Left renal pelvis (tissue), 4 donors: ENCODE measurements at places on chromosomes 2 and 18.

GRCh38 chr2:42839809-42840501 lies 47.6 kb upstream of the HAAO start:
- DNase-seq, result no peak

- DNase-seq, result no peak
Observed at GRCh38 chr2:15554525-15555218, 6.5 kb downstream of the NBAS start.

DNA sequence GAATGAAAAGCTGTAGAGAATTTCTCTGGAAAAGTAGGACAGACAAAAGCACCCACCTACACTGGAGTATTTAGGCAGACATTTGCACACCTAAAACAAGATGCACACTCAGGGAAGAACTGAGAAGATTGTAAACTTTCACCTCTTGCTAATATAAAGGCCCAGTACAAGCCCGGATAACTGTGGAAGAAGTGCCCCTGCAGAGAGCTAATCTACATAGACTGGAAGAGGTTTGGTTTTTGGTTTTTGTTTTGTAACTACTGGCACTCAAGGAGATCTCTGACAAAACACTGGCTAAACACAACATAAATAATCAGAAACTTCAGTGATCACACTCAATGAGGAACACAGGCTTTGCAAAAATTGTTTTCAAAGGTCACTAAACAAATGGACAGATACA lies 782.2 kb upstream of the SLC8A1 start:
- no peak for DNase-seq

- DNase-seq, result no peak
Observed at GRCh38 chr18:70293166-70293565, 4.3 kb downstream of the SOCS6 start.

GRCh38 chr2:6168485-6168884 lies 476.3 kb downstream of the SOX11 start:
- DNase-seq, result no peak

GRCh38 chr2:105518897-105519296 lies 120.0 kb upstream of the FHL2 start:
- no peak for DNase-seq

DNA sequence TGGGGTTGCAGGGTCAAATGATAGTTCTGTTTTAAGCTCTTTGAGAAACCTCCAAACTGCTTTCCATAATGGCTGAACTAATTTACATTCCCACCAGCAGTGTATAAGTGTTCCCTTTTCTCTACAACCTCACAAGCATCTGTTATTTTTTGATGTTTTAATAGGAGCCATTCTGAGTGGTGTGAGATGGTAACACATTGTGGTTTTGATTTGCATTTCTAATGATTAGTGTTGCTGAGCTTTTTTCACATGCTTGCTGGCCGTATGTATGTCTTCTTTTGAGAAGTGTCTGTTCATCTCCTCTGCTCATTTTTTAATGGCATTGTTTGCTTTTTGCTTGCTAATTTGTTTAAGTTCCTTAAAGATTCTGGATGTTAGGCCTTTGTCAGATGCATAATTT lies 107.7 kb downstream of the PDE11A start:
- DNase-seq, result no peak

- DNase-seq, result no peak
Observed at GRCh38 chr2:88615822-88616221, 11.4 kb downstream of the EIF2AK3 start.

DNA sequence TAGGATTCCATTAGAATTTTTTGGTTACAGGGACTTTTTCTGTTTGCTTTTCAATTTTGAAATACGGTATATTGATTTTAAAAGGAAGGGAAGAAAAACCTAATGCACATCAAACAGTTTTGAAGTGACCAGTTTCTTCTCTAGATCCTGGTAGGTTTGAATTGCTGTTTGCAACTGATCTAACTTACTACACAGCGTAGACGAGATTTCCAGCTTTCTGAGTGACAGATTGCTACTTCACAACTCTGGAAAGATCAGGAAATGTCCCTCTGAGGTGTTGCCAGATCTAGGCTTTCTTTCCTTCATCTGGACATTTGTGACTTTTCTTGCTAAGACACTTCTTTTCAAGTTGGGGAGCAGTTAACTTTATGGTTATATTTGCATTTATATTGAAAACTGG lies 112.2 kb downstream of the DIS3L2 start:
- DNase-seq, result no peak

GRCh38 chr2:48445091-48445725 lies 84.7 kb upstream of the STON1 start:
- no peak for DNase-seq

DNA sequence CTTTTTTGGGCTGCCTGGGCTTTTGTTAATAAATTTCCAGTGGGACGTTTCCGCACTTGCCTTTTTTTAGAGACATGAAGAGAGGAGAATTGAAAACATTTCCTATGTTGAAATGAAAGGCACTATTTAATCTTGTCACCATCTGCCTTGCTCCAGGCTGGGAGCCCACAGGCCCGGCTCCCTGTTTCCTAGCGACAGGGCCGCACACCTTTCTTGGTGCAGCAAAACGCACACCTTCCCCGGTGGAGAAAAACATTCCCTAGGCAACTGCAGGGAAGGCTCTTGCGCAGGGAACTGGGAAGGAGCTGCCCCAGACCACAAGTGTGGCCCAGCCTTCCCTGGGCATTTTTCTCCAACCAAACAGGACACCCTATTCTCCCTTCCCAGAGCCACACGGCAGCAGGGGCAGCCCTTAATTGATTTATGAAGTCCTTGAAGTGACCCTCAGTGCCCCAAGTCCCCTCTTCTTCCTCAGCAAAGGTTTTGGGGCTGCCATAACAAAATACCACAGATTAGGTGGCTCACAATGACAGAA lies 132.9 kb upstream of the MSH6 start:
- no peak for DNase-seq

- DNase-seq, result no peak
Observed at GRCh38 chr2:238894950-238895298, 47.0 kb downstream of the TWIST2 start.

DNA sequence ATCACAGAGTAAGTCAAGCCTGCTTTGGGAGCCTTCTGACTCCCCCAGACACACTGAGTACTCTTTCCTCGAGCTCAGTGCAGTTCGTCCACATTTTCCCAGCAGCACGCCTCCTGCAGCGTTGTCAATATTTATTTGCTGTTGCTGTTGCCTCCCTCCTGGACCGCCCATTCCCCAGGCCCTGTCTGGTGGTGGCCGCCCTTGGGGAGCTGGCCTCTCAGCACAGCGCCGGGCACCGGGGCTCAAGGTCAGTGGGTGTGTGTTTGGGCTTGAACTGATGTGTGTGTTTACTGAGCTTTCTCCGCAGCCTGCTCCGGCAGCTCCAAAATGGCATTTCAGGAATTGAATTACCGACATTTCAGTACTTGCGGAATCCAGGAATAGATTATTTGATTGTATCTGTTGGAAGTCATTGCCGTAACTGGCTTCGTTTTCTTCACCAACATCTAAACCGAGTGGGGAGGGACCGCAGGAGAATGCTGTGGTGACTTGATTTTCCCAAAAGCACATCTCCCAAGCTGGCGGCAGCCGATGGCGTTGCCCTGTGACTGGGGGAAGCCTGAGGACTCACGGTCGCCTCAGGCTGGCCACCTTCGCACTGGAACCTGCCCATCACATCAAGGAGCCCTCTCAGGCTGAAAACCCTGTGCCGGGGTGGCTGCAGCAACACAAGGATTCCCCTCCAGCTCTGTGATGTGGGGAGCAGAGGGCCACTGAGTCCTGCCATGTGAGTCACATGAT lies 66.0 kb downstream of the HPCAL1 start:
- DNase-seq, result no peak

GRCh38 chr2:235820571-235820970 lies 326.7 kb downstream of the AGAP1 start:
- DNase-seq, result no peak

GRCh38 chr2:46116150-46116549 lies 181.1 kb upstream of the EPAS1 start:
- DNase-seq, result no peak

- no peak for DNase-seq
Observed at GRCh38 chr2:113978524-113979190, 88.8 kb downstream of the ACTR3 start.

- DNase-seq, result no peak
Observed at GRCh38 chr2:208799397-208799796, 392.8 kb downstream of the PTH2R start.

DNA sequence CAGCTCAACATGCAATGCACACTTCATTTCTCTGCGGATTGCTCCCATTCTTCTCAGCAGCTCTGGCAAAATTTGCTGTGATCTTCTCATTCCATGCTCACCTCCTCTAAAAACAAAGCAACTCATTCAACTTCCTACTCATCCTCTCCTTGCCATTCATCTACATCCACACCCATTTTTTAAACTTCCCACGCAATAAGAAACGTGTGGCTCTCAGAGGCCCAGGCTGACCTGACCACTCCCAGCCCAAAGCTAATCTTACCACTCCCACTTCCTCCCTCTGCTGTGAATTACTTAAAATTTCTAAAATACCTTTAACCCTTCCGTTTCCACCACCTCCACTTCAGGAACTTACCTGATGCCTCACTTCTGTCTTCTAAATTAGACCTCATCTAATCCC lies 15.2 kb downstream of the ABCB11 start:
- DNase-seq, result no peak

GRCh38 chr2:11056614-11057013 lies 98.7 kb upstream of the SLC66A3 start:
- no peak for DNase-seq

GRCh38 chr2:24588294-24588693 lies 97.2 kb downstream of the NCOA1 start:
- no peak for DNase-seq

- DNase-seq, result no peak
Observed at GRCh38 chr2:189698020-189698887, 23.8 kb downstream of the ANKAR start.

- no peak for DNase-seq
Observed at GRCh38 chr18:22816266-22817176, 116.6 kb upstream of the RBBP8 start.

- no peak for DNase-seq
Observed at GRCh38 chr2:25524507-25524906, 148.9 kb downstream of the DTNB start.

DNA sequence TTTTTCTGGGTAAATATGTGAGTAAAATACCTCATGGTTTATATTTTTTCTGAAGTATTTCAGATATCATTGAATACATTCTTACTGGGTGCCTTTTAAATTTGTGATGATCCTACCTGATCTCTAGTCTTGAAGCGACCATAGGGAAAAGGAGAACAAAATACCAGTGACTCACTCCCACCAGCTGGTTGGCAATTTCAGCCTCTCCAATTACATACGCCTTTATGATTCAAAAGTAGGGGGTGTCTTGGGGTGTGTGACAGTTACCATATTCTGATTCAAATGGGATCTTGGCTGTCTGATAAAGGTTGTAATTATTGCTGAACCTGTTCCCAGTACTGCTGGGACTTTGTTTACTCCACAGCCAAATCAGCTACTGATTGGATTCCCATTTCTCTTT lies 175.9 kb upstream of the NXPH2 start:
- no peak for DNase-seq
